ENCODE measurements at places on chromosomes 7 and 10.
A peak's percentile ranks its signal among the peaks of the same experiment; 100 is the strongest.

GRCh38 chr7:50068026-50068425 is 25.0 kb downstream of the ZPBP start:
- peak; percentile 14 for DNase-seq

DNA sequence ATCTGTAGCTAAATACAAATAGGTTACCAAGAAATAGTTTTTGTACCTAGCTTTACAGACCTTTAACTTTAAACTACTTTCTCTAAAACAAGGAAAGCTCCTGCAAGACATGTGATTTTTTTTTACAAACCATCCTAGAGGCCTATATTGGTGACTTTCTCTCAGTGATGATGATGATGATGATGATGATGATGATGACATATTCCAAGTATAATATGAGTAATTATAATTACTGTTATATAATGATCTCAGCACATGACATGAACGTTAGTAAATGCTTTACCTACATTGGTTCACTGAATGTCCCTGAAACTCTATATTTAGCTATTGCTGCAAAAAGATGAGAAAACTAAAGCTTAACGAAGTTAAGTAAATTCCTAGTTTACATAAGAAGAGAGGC is 107.9 kb upstream of the LRGUK start:
- no peak for DNase-seq

GRCh38 chr7:51045319-51046102 is 262.8 kb upstream of the GRB10 start:
- DNase-seq, result no peak

DNA sequence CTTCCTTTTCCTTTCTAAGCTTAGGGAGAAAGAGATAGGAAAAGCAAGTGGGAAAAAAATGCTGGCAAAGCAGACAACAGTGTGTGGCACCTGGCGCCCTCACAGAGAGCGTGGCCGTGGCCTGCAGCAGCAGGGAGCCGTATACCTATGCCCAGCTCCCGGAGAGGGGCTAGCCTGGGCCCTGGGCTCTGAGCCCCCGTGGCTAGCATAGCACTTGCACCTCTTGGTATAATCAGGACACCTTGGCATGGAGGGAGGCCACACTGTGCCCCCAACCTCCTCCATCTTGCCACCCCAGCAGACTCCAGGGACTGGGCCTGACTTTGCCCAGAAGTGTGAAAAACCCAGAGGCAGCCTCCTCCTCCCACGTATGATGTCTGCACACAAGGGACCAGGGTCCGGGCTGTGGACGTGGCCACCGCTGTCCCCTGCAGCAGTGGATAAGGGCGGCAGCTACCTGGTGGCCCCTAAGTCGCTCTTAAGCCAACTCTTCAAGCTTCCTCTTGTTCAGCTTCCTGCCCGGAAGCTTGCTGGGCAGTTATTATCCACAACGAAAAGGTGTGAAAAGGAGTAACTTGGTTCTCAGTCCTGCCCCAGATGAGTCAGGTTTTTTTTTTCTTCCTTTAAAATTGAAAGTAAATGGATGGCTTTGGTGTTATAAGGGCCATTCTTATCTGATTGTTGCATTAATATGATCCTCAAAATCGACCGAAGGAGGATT is 249.1 kb upstream of the PITRM1 start:
- no peak for DNase-seq

- no peak for DNase-seq
Observed at GRCh38 chr10:121615836-121616235, 17.6 kb upstream of the FGFR2 start.

DNA sequence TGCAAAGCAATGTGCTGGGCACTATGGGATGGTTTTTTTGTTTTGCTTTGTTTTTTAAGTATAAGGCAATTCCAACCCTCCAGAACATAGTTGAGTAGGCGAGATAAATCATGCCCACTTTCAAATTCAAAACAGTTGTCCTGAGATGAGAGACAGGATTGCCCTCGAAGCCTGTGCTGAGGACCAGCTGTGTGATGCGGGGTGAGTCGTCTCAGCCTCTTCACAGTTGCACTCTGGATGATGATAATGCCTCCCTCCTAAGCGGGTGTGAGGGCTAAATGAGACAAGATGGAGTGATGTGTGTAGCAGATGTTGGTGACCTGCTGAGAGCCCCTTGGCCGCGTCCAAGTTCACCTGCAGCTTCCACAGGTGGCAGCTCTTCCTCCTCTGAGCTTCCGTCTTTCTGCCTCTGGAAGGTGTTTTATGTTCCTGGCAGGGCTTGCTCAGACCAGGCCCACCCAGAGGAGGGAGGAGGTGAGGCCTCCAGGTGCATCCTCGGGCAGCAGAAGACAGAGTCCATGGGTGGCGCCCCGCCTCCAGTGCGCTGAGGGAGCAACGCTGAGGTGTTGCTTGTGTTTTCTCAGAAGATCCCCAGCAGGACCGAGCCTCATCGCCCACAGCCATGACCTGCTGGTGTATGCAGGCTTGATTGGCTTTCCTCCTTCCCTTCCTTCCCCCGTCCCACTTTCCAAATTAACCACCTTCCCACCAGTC is 30.6 kb downstream of the ECHDC3 start:
- no peak for DNase-seq

- no peak for DNase-seq
Observed at GRCh38 chr7:112252691-112253090, 46.2 kb downstream of the ZNF277 start.

DNA sequence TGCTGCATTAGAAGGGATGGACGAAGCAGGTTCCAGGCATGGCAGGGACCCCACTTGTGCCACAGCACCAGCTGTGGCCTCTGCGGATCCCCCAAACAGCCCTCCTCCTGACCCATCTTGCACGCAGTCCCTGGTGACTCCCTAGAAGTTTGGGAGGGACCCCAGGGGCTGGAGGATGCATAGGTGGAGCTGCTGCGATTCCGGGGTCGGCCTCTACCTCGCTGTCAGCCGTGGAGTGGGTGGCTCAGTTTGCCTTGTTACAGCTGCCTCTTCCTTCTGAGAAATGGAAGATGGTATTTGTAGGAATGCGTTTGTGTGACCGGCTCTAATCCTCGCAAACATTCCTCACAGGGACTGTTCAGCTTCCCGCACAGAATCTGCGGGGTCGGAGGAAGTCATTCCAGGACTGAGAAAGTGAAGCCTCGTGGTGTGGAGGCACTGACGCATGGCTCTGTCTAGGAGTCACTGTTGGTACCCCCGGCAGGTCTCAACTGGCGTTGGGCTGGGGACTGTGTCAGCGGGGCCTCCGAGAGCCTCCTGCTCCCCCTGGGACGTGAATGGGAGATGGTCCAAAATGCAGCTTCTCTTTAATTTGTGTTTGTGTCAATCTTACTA is 17.5 kb downstream of the PWWP2B start:
- no peak for DNase-seq

- DNase-seq, result no peak
Observed at GRCh38 chr7:129470411-129470810, 31.9 kb upstream of the SMKR1 start.

DNA sequence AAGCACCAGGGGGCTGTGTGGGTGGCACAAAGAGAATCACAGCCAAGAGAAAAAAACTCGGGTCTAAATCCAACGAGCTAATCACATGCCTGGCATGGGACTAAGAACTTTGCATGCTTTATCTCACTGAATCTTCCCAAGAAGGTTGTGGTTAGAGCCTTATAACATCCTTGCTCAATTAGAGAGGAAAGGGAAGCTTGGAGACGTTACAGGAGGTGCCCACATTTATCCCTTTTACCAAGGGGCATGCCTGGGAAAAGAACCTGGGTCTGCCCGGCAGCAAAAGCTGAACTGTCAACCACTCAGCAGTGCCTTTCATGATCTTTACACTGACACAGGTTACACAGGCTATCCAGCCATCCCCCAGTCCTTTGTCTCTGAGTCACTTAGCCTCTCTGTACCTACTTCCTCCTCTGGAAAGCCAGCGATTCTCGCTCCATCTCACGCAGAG is 190.1 kb downstream of the PRPF18 start:
- peak; percentile 67 for DNase-seq
